Natural killer cell treated with Interleukin-12 subunit alpha and Interleukin-12 subunit beta and Interleukin-15 and Interleukin-18, amount 100 ng/mL, for 72 hours (primary cell): ENCODE measurements at places on chromosomes 5 and 9. TPM values are rescaled to one million over a fixed set of nuclear protein-coding genes. Genes with fewer than 3 reads are reported as not detected.

GRCh38 chr5:98543490-98543889, 230.0 kb upstream of the RGMB start:
- no peak for DNase-seq

DNA sequence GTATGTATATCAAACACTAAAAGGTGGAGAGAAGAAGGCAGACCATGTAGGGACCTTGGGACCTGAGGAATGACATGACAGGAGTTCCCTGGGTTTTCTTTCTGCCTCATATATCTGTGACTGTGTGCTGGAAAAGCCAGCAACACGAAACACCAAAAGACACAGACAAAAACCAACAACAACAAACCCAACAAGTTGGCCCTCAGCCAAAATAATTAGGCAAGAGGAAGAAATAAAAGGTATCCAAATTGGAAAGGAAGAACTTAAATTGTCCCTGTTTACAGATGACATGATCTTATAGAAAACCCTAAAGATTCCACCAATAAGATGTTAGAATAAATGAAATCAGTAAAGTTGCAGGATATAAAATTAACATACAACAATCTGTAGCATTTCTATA, 21.7 kb downstream of the ABO start:
- DNase-seq = no peak

GRCh38 chr5:153361735-153362409, 128.6 kb upstream of the GRIA1 start:
- no peak for DNase-seq

DNA sequence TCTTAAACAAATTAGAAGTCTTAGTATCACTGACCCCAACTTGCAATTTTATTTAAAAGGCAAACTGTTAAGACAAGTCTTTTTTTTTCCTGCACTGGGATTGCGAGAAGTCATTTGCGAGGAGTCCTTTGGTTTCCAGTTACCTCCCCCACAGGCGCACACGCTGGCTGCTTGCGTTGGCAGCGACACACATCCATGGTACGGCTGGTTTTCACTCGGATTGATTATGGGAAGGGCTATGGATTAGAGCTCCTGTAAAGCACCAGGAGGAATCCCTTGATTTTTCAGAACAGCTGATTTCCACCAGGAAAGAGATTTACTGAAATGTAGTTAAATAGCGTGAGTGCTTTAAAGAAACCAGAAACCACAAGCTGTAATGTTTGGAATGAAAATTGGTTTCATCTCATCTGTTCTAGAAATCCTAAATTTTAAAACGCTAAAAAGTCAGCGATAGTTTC, 737 bp downstream of the SLC1A3 start:
- no peak for DNase-seq

- peak; percentile 100 for DNase-seq
Measured at GRCh38 chr9:79571309-79572031, at the start of gene TLE4. Gene TLE4 (plus strand): TSS chr9:79571965. CDS start chr9:79572791, 826 bp downstream.

DNA sequence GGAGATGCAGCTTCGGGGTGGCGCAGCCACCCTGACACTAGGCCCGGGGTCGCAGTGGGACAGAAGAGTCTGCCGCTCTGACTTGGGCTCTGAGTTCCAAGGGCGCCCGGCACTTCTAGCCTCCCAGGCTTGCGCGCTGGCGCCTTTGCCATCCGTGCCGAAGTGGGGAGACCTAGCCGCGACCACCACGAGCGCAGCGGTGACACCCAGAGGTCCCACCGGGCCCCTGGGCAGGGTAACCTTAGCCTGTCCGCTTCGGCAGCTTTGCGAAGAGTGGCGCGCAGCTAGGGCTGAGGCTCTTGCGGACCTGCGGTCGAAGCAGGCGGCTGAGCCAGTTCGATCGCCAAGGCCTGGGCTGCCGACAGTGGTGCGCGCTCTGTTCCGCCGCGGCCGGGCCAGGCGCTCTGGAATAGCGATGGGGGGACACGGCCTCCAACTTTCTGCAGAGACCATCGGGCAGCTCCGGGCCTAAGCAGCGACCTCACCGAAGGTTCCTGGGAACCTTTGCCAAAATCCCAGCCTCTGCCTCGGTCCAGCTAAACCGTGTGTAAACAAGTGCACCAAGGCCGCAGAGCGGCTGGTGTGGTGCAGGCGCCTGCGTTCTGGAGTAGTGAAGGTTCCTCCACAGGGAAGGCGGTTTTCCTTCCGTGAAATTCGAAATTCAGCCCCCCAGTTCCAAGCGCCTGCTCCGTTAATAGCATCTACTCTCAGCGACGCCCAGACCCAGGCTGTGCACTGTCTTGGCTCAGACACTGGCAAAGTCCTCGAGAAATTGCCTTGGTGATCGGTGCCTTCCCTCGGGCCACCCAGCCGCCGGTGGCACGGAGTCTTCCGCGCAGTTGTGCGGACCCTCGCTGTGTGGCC, 7.4 kb downstream of the TLX3 start:
- DNase-seq = no peak

- no peak for DNase-seq
Measured at GRCh38 chr5:15889001-15889400, 290.6 kb downstream of the MARCHF11 start.

- no peak for DNase-seq
Measured at GRCh38 chr9:91954841-91955471, 4.9 kb upstream of the ROR2 start.

SPATA31E1 gene
- total RNA-seq = not detected

IFNB1 gene
- total RNA-seq = not detected

EQTN gene
- total RNA-seq = not detected

DNA sequence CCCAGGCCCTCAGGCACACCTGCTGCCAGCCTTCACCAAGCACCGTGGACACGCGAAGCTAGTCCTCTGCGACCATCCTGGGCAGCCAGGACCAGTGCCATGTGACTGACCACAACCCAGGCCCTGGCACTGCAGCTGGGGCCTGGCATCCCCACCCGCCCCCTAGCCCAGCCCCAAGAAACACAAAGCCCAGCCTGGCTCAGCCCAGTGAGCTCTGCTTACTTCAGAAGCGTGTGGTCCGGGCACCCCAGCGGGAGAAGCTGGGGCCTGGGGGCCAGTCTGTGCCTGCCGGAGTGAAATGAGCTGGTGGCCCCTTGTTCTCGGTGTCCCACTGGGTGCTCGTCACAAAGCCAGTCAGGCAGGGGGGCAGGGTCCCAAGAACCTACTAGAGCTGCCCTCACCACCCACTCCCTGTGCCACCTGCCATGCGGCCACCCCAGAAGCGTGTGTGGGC, 87.9 kb downstream of the KCNT1 start:
- DNase-seq = no peak

GRCh38 chr9:74458832-74459231, 38.3 kb upstream of the RORB start:
- DNase-seq = no peak

CHSY3 gene
- 2.3 TPM for total RNA-seq

GRCh38 chr5:121152411-121152810, 688.3 kb downstream of the PRR16 start:
- no peak for DNase-seq

DNA sequence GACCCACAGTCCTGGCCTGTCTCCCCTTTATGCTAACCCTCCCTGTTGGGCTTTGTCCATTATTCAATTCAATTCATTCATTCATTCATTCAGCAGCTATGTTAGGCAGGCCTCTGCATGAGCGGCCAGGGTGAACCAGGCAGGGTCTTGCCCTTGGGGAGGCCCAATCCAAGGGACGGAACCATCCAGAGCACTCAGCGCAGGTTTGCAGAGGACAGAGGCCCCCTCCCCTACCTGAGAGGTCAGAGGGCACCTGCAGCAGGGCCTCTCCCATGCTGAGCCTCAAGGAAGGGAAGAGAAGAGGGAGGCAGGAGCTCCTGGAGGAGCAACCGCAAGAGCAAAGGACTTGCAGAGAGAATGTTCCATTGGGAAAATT, 61.4 kb downstream of the C9orf50 start:
- DNase-seq = peak; percentile 40

ECM2 gene
- total RNA-seq = not detected

DNA sequence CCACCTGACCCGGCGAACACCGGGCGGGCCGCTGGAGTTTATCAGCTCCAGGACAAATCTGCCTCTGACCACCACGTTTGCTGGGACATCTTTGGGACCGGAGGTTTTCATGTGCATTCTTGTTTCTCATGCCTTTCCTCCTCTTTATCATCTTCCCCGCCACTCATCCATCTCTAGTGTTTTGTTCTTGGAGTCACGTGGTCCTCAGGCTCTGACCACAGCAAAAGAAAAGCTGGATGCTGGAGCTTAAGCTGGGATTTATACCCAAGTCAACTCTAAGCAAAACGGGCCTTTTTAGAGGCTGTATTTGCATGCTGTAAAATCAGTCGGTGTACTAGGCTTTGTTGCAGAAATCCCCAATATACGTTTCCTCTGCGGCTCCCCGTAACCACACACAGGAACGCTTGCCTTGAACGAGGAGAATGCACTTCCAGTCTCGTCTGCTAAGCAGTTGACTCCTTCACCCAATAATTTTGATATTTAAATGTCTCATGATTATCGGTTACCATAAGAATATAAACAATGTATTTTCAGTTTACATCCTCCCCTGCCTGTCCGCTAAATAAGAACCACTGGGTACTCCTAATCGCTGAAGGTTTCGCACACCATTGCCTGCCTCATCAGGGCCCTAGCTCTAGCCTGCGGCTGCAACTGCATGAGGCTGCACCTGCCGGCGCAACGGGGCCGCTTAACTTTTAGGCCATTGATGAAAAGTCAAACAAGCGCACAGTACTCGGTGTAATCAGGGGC, 560 bp upstream of the NDUFS6 start:
- peak; percentile 59 for DNase-seq

MZB1 gene
- 10.3 TPM for total RNA-seq

DNA sequence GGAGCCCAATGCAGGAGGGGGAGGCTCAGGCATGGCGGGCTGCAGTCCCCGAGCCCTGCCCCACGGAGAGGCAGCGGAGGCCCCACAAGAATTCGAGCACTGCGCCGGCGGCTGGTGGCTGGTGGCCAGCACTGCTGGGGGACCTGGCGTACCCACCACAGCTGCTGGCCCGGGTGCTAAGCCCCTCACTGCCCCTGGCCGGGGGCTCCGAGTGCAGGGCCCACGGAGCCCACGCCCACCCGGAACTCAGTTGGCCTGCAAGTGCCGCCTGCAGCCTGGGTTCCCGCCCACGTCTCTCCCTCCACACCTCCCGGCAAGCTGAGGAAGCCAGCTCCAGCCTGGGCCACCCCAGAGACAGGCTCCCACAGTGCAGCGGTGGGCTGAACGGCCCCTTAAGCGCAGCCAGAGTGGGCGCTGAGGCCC, 780.3 kb downstream of the DTWD2 start:
- DNase-seq = no peak

GRCh38 chr5:180343110-180343830, 9.9 kb downstream of the GFPT2 start:
- DNase-seq = no peak

GPR151 gene
- not detected for total RNA-seq

- DNase-seq = no peak
Measured at GRCh38 chr9:116689486-116690032, 2.5 kb downstream of the TRIM32 start.

- DNase-seq = no peak
Measured at GRCh38 chr5:84374568-84374967, 10.1 kb downstream of the EDIL3 start.

DNA sequence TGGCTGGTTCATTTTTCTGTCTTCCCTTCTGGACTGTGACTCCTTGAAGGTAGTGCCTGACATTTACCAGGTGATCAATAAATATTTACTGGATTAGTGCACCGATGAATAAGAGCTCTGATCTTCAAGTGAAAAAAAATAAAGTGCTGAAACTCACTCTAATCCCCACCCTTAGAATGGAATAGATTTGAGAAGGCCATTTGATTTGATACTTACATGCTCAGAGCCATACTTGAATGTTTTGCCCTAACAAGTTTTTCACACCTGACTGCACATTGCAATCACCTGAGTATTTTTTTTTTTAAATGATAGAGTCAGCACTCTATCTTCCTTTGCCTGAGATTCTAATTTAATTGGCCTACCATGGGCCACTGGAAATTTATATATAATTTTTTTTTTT, 105.7 kb downstream of the LRRC70 start:
- DNase-seq = no peak

ITGA2 gene
- 0.17 TPM for total RNA-seq

GRCh38 chr9:131020388-131020787, 11.4 kb downstream of the LAMC3 start:
- DNase-seq = no peak

DNA sequence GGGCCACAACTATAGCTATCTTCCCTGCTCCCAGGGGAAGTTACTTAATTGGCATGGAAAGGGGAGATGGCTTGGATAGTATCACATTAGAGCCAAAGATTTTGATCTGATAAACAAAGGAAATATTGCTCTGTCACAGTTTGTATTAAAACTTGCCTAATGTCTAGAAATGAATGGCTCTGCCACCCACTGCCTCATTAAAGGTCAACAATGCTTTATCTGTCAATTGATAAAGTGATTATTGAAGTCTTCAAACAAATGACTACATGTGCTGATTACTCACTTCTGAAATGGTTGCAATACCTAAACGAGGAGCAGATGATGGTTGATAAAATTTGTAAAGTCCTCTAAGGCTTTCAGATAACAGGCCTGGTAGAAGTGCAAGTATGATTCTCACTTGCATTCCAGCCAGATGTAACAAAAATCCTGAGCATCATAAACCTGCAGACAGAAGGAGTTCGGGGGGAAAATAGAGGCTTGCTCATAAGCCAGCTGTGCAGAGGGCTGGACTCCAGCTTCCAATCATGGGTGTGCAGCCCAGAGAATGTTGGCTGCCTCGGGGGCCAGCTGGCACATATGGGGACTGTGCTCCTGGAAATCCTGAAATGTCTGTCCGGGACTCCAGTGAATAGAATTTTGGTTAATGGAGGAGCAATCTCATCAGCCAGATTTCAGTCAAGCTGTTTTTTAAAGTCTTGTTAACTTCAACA, 200.5 kb upstream of the SLC27A6 start:
- no peak for DNase-seq

RANBP3L gene
- total RNA-seq = not detected

- no peak for DNase-seq
Measured at GRCh38 chr9:16704116-16705110, 166.1 kb downstream of the BNC2 start.

DNA sequence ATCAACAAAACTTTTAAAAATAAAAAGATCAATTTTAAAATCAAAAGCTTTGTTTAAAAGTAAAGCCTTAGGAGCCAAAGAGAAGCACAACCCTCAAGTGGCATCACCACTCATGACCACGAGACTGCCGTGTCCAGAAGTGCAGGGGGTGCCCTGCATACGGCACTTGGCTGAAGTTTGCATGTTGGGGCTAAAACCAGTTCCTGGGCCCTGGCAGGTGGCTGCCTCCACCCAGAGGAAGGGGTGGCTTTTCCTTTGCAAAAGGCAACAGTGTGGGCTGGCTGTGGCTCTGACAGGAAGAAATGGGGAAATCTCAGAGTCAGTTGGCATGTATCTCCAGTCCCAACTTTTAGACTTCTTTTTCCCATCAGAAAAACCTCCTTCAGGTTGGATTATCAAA, 15.3 kb downstream of the TRMO start:
- DNase-seq = no peak

DNA sequence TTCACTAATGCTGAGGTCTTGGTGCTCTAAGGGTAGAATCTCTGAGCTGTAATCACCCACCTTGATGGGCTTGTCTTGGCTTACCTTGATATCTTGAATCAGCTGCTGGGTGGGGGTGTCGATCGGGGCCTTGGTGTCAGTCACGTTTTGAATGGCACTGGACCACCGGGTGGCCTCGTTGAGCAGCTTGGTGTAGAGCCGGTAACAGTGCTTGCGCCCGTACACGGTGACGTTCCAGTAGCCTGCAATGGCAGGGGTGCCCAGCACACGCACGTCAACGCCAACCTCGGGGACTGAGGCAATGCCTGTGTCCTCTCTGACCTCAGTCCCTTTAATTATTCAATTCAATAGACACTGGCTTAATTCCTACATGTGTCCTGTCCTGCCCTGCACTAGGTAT, 63.1 kb upstream of the RETREG1 start:
- no peak for DNase-seq

- DNase-seq = no peak
Measured at GRCh38 chr5:73540192-73540591, 25.2 kb downstream of the ANKRA2 start.

SLC6A19 gene
- total RNA-seq = not detected
